ENCODE measurements at places on chromosomes 7 and 10.

GRCh38 chr10:124911124-124912067 lies 30.5 kb upstream of the ZRANB1 start:
- DNase-seq, result no peak

GRCh38 chr10:78955206-78955605 lies 113.6 kb upstream of the ZMIZ1 start:
- no peak for DNase-seq

- no peak for DNase-seq
Measured at GRCh38 chr10:17219024-17219423, 9.0 kb upstream of the VIM start.

DNA sequence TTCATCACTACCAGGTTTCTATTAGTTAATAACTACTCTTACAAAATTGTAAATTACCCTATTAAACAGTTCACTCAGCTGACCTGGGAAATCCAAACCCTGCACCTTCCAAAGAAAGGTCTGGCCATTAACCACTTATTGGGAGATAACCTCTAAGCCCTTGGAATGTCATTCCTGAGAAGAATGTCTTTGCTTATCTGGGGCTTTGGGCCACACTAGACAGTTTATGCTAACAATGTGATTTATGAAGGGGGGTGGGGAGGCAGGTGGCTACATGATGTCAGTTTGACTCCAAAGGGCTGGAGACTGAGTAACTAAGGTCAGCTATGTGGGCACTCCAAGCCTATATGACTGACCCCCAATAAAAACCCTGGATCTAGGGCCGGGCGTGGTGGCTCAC lies 50.7 kb downstream of the AKR1D1 start:
- no peak for DNase-seq

DNA sequence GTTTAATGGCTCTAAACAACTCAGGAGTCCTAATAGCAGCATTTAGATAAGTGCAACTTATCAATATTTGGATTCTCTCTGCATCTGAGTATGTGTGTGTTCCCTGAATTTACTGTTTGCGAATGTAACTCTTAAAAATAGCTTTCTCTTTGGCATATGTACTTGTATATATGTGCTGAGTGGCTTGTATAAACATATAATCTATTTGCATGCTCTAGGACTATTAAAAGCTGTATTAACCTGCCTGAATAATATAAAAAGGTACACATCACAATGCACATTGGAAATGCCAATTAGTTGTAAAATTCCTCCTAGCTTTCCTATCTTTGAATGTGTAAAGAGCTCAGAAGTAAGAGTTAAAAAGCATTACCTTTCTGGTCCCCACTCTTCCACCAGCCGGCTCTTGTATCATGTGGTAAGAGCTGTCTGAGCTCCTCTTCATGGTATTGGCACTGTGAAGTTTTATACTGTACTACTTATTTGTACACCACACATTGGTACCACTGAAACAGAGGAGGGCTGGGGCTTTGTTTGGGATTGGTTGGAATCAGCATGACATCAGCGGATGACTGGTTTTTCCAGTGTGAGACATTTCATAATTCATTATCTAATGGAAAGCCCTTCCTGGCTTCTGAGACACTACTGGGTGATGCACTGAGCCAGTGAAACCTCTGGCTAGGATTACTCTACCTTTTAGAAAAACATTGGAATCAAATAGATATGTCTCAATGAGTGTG lies at the start of gene INHBA:
Gene INHBA (minus strand): TSS at position 456 of the 737 bp plus-strand sequence. CDS start 2,716 bp downstream, outside the sequence.
- DNase-seq, result no peak

DNA sequence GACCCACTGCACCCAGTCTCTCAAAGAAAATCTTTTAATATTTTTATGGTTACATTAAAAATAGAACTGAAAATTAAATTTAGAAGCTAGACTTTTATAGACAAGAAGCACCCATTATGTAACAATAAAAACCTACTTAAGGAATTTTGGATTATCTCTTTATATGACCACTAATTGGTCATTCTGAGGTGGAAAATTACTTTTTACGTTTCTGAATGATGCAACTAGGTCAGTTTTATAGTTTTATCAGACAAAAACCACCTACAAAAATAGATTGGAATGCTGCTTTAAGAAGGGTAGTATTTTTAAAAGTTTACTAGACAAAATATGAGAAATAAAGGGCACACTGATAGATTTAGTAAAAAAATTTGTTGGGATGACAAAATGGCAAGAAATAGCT lies 16.5 kb downstream of the SYPL1 start:
- DNase-seq, result no peak

DNA sequence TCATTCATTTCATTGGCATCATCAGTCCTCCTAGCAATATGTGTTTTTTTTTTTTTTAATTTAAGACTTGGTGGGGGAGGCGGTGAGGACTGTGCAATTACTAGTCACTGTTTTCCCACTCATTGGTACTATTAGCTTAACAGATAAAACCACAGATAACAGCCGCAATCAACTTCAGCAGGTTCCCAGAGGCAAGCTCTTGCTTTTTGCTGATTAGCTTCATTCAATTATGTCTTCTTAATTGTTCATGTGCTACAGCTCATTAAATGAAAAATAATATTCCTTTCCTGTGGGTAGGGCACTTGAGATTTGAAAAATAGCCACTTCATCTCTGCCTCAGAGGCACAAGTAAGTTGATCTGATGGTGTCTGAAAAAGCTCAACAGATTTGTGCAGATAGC lies 215.5 kb downstream of the PCDH15 start:
- no peak for DNase-seq

- no peak for DNase-seq
Measured at GRCh38 chr10:78779339-78779955, 289.3 kb upstream of the ZMIZ1 start.

DNA sequence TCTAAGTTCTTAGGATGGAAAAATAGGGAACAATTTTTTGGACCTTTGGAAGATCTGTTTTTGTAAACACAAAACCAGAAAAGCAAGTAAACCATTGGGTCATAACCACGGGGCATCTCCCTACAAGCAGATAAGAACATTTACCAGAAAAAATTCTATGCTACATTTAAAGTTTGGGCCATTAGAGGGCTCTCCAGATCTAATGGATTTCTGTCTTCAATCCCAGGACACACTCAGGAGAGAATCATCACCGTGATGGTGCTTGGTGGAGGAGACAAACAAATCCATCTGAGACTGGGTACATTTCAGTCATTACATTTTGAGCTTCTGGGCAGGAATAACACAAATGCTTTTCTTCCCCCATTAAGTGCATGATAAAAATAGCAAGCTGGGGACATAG lies 178.4 kb upstream of the TARP start:
- no peak for DNase-seq

GRCh38 chr7:91554883-91555282 lies 290.6 kb downstream of the FZD1 start:
- no peak for DNase-seq

DNA sequence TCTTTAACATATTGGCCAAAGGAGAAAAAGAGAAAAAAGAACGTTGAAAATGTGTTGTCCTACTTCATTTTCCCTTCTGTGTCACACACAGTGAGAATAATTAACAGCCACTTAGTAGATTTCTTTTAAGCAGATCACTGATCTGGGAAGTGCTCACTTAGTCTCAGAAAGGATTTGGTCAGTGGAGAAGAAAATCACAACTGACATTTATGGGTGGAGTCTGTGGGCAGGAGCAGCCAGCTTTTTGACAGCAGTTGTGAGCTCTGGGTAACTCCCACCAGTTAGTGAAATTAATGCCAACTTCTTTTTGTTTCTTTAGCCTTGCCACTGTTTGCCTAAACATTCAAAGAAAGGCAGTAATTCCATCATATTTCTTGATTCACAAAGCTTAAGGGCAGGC lies 49.7 kb downstream of the CDK14 start:
- no peak for DNase-seq

DNA sequence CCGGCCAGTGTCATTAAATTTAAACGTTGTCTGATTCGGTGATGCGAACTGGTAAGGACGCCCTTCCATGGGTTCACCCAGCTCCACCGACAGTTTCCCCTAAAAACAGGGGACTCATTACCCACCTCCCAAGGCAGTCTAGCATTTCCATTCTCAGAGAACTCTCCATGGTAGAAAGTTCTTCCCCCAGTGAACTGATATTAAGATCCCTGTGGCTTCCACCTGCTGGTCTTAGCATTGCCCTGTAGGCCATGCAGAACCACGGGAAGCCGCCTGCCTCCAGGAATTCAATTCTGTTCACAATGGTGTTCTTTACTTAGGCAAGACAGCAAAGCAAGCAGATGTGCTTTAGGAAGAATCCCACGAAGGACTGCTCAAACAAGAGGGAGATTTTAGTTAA lies 128.9 kb upstream of the NANOS1 start:
- DNase-seq, result no peak

DNA sequence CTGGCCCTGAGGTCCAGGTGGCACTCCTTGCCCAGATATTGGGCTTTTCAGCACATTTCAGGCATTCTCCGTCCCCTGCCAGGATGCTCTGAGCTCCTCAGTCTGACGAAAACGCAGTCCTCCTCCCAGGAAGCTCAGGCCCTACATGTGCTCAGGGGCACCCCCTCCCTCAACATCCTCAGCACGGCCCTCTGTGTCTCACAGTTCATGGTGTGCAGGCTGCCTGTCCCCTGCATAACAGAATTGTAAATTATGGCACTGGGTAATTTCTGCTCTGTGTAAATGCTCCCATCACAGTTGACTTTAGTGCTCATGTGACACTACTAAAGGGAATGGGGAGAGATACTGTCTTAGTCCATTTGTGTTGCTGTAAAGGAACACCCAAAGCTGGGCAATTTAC lies 563.8 kb downstream of the DNAJB6 start:
- no peak for DNase-seq

- DNase-seq, result no peak
Measured at GRCh38 chr10:48332871-48333216, 26.4 kb downstream of the MAPK8 start.

DNA sequence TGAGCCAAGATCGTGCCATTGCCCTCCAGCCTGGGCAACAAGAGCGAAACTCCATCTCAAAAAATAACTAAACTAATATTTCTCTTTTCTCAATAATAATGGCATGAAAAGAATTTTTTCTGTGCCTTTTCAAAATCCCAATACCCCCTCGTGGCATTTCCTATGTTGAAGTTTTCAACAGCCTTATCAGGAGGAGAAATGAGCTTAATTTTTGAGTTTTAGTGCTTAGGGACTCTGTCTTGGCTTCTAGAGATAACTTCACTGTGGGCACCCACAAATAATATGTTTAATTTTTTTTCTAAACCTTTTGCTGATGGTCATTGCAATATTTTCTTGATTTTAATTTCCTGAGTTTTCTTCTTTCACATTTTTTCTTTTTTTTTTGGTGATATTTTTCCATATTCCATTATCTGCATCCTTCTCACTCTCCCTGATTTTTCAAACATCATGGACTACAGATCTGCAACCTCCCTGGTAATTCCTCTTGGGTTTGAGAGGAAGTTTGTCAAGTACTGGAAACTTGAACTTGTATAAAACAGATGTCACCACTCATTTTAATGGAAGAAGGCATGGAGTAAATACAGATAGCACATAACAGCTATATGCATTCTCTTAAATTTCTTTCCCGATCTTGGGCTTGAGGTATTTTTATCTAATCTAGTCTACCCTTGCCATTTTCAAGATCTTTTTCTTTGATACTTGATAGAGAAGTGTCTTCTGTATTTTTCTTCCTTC lies 84.0 kb downstream of the KAT6B start:
- DNase-seq, result no peak

DNA sequence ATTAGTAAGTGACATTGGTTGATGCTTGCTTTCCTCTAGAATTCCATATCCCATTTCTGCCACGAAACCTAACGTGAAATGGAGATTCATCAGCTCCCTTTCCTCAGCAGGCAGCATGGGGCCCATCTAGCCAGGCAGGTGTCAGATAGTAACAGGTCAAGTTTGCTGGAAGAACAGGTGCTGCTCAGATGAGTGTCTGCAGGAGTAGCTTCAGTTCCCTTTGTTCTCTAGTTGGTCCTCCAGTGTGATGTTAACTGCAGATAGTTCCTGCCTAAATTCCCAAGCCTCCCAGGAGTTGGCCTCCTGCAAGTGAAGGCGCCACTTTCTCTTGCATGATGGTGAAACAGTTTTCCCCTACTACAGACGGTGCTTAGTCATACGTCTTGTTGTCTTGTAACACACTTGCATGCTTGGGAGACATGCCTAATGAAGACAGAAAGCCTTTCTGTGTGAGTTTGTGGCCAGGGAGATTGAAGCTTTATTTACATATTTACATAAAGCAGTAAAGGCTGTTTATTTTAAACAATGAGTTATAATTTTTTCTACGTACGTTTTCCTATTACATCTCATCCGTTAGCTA lies 175.4 kb downstream of the CHN2 start:
- no peak for DNase-seq

DNA sequence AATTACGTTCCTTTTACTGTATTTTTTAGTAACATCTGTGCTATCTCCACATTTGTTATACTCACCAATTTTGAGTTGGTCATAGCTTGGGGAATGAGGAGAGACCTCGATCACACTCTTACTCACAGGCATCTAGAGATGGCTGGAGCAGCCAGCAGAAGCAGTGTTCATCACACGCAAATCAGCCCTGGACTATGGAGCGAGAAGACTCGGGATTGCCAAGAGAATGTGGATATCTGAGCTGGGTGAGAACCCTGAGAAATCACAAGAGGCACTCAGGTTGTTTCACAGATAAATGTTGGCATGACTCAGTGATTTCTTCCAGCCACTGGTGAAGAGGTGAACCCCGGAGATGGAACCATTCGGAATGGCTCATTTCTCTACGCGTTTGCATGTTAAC lies 820.1 kb upstream of the IGFBP3 start:
- DNase-seq, result no peak

DNA sequence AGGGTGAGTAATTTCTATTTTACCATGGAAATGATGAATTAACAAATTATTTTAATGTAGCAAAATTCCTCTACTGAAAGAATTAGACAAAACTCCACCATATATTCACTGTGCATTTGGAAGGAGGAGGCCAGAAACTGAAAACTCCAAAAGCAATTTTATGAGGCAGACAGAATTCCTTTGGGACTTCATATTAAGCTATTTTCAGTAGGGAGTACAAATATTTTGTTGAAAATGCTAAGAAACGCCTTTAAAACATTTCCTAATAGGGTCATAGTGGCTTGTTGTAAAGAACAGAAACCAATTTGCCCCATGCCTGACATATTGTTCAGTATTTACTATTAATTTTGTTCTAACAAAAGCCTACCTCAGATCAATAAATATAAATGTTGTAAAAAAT lies 117.8 kb downstream of the TES start:
- DNase-seq, result no peak

- no peak for DNase-seq
Measured at GRCh38 chr7:88075216-88075615, 141.2 kb downstream of the ADAM22 start.

DNA sequence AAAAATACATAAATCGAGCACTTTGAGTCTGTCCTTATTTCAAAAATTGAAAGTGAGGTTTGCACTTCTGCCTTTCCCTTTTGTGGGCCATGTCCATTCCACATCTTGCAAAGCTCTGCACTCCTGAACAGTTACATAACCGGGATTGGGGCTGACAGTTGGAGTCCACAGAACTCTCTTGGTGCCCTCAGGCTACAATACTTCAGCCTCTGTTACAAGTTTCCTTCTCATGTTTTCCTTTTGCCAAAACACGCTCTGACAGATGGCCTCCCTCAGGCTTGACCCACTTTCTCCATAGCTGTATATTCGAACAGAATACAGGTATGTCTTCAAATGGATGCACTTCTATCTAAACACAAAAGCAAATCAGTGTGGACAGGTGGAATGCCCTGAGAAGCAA lies 335.9 kb downstream of the WDR37 start:
- DNase-seq, result no peak

GRCh38 chr10:17859492-17860156 lies 50.5 kb downstream of the MRC1 start:
- no peak for DNase-seq

GRCh38 chr7:143882604-143883078 lies 19.3 kb downstream of the TCAF1 start:
- no peak for DNase-seq
